ENCODE measurements at places on chromosomes 11 and 22.

DNA sequence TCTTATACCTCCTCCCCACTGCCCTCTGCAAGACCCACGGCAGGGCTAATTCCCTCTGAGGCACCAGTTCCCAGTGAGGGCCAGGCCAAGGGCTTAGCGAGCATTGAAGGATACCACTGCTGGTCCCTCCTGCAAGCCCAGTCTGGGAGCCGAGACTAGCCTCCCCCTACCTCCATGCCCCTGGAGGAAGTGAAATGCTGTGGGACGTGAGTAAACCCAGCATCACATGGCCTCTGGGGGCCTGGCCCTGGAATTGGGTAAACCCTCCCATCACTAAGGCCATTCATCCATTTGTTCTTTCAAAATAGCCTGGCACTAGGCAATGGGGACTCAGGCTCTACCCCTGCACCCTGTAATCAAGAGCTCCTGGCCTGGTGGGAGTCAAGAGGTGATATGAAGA is 24.7 kb downstream of the ARAP1 start:
- DNase-seq = no peak

DNA sequence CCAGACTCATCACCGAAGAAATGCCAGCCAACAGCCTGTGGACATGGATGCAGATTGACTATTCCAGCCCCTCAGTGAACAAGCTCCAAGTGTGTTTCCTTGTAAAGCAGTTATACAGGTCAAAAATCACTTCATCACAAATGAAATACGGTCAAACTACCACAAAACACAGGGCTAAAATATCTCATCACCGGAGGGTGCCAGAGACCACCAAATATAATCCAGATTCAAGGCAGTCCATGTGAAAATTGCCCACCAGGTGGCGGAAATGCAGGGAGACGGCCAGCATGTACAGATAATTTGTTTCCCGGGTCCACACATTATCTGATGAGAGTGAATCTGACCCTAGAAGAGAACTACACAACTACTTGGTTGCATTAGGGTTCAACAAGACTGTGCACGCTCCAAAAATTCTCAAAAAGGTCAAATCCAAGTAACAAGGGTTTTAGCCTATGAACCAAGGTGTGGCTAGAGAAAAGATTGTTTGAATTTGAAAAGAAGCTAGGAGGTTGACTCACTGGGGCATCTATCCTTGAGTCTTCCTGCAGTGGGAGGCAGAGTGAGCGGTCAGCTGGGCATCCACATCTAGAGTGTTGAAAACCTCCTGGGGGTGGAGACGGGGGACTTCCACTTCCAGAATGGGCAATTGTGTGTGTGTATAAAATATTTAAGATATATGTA is 71.7 kb downstream of the IGLL5 start:
- peak; percentile 42 for DNase-seq

GRCh38 chr11:118935376-118935775 is 9.7 kb upstream of the BCL9L start:
- no peak for DNase-seq

GRCh38 chr11:95453616-95454171 is 222.7 kb upstream of the SESN3 start:
- DNase-seq = no peak

DNA sequence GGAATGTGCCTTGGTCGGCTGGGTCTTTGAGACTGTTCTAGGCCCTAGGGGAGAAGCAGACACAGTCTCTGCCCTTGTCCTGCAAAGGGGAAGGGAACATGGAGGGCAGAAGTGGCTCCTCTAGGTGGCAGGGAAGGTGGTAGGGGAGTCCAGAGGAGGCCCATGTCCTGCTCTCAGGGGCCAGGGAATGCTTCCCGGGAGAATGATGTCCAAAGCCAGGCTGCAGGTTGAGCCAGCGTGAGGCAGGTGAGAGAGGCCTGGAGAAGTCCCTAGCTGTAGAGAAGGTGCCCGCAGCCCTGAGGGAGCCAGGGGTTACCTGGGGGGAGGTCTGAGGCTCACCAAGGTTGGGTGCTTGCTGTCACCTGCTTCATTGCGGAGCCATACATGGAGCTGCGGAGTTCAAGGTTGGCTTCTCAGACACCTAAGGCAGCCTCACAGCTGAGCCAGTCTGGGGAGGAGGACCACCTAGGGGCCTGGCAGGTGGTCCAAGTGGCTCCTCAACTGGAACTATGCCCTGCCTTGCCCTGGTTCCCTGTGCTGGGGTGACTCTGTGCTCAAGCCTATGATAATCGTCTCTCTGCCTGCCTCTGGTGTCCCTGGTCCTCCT is 46.1 kb downstream of the SMIM38 start:
- DNase-seq = no peak

DNA sequence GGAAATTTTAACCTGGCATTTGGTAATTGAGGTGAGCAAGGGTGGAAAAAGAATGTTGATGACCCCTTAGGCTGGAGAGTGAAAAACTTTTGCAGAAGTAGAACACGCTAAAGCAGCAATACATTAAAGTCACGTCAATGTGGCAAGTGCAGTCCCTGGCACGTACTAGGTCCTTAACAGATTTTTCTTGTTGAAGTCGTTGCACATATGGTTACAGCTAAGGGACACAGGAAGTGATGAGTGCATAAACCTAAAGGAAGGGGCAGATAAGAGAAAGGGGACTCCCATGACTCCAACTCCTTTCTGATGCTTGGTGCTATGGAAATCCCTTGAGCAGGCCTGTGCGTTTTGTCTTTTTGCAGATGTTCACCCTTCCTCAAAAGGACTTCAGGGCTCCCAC is 1.2 kb downstream of the ACCS start:
- DNase-seq = no peak

DNA sequence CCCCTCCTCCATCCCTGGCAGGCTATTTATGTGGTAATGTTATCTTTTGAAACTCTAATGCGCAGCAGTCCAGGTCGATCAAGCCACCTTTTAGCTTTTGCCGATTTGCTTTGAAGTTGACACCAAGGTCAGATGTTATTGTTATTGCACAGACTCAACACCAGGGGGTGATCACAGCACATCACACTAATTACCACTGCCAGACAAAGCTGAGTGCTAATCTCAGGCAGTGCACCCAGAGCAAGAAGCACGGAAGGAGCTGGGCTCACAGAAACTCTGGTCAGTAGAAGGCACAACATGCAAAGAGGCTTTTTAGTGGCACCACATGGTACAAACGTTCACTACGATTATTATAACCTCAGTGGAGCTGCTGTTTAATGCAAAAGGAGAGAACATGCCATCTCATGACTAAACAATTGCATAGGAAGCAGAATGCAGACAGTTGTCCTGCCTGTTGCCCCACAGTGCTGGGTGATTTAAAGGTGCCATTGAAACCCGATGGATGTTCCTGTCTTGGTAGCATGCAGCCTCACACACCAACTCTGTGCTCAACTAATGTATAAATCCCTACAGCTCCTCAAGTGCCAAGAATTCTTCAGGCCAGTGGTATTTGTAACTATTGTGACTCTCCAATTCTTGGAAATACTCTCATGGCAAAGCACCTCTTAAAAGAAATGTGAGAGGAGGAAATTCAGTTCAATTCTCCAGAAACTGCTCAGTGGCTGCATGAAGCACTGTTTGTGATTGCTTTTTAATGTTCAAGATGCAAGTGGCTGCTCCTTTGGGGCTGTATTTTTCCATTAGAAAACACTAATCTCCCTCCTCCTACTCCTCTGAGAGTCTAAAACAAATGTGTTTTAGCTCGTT is 353.9 kb upstream of the DDI1 start:
- peak; percentile 57 for DNase-seq

DNA sequence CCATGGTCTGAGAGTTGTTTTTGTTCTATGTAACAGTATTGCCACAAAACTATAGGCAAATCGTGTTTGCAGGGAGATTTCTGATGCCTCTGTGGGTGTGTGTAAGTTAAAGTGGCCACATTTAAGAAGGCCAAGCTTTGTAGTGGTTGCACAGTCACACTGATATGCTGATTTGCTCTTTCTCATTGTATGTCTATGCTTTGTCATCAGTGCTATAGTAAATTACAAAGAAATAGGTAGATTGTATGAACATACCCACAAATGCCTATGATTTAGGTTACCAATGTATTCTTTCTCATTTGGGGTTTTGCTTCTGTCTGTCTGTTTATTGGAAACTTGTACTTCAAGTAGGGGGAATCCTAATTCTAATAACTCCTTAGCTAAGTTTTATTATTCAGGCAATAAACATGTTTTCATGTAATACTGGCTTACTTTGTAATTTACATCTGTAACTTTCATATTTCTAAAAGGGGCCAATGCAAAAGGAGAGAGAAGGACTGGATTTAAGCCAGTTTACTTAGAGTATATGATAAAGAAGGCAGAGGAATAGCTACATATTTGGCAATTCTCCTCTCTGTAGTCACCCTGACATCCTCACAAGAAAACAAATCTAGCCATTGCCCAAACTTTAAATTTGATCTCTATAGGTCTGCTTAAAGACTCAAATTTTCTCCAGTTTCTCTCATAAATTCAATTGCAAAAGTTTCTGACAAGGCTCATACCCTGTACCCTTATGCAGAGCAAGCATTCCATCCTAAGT is 2.0 kb downstream of the FIBIN start:
- DNase-seq = no peak

DNA sequence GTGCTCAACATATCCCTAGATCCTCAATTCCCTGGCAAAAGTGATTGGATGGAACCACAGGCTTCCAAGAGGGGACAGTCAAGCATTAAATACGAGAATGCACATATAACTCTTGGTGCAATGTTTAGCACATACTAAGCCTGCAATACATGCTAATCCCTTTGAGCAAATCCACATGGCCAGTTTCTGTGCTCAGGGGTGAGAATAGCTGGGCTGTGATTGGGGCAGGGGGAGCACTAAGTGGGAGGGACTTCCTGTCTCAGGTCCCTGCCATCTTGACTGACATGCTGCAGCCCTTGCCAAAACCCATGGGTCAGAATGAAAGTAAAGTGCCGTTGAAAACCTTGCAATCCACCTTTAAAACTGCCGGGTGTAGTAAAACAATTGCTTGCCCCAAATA is 2.7 kb upstream of the ADAMTS15 start:
- DNase-seq = no peak

GRCh38 chr11:38438091-38438490 is 1840.1 kb upstream of the RAG2 start:
- DNase-seq = no peak

DNA sequence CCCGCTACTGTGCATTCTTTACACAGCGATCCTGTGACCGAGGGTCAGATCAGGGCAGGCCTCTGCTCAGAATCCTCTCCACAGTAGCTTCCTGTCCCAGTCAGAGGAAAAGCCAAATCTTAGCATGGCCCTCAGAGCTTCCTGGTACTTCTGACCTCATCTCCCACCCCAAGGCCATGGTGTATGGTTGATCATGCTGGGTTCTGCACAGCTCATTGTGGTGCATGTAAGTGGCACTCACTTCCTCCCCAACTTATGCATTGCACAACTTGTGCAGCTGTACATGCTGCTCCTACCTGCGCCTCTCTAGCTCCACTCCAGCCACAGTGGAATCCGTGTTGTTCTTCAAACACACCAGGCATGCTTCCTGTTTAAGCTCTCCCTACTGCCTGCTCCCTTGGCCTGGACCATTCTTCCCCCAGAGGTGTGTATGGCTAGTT is 20.3 kb downstream of the BMAL1 start:
- no peak for DNase-seq

- DNase-seq = no peak
Observed at GRCh38 chr11:35970445-35970844, 26.6 kb downstream of the LDLRAD3 start.

- no peak for DNase-seq
Observed at GRCh38 chr11:16784097-16784496, 45.6 kb downstream of the C11orf58 start.

- DNase-seq = no peak
Observed at GRCh38 chr22:37171662-37172061, 16.4 kb downstream of the C1QTNF6 start.

GRCh38 chr11:116294630-116295029 is 478.2 kb downstream of the BUD13 start:
- DNase-seq = no peak

DNA sequence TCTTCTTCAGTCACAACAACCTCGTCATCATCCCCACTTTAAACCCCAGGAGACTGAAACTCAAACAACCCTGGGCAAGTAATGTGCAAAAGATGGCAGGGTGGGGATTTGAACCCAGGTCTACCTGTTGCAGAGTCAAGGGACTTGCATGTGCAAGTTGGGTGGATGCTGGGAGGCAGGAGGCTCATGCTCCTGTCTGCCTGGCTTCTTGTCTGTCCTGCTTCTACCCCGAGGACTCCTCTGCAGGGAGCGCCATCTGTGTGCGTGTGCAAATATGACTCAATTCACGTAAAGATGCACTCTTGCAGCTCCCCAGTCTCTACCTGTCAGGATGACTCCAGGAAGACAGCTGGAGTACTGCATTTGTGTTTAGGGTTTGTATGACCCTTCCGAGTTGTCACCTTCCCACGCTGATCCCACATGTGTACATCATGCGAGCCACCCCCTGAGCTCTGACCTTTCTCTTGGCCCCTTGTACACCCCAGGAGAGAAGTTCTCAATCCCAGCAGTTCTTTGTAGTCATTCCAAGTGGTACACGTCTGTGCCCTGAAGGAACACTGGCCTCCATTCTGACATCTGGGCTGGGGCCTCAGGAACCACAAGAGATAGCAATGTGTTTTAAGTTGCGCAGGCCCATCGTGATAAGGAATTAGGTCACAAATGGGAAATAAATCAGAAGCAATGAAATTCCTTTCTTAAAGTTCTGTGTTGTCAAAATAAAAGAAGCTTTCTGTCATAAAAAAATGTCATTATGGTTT is 95.7 kb downstream of the CWC15 start:
- DNase-seq = no peak

DNA sequence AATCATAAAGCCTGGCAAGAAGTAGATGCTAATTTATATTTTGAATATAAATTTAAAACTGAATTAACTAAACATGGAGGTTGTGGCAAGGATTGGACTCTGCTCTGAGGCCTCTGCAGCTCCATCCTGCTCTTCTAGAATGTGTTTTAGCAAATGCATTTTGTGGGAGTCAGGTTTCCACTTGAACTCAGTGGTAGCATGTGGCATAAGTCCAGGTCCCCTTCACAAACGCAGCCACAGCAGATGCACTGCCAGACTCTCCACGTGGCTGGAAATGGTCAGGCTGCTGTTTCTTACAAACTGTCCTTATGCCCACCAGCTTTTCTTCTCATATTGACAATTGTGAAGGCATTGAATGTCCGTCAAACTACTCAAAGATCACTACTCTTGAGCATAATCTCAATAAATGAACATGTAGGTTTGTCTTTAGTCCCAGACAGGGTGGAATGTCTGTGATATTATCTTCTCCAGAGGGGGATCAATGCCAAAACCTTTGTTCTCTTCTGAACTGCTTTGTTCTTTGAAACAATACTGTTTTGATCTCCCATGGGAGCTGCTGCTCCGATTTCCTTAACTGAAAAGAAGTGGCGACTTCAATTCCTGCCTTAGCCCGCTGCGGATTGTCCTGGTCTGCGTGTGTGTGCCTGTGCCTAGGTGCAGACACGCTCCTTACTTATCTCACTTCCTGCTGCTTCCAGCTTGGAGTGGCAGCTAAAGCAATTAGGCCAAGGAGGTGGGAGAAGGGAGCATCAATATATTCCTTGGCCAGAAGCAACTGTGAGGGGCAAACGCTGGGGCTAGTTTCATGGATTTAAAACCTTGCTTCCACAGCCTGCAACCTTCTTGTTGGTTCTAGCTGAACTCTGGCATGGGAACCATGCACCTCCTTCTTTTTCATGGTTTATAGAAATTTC is 24.2 kb downstream of the EIF4G2 start:
- DNase-seq = no peak

All from HFF-Myc (cell line).